Activated CD4-positive, CD25-positive, alpha-beta regulatory T cell (primary cell): ENCODE measurements at places on chromosomes 16 and 17.

GRCh38 chr16:35753559-35754390, 2294.4 kb downstream of the TP53TG3F start:
- DNase-seq = no peak

DNA sequence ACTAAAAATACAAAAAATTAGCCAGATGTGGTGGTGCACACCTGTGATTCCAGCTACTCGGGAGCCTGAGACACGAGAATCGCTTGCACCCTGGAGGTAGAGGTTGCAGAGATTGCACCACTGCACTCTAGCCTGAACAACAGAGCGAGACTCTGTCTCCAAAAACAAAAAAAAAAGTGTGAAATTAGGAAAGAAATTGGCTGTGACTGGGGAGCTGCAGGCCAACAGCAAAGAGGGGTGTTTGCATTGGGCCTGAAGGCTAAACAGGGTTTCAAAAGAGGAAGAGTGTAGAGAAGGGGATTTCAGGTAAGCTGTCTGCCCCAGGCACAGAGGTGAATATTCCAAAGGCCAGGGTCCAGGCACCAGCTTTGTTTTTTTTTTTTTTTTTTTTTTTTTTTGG, 9.4 kb downstream of the BMERB1 start:
- DNase-seq = no peak

- no peak for DNase-seq
These were observed 46.3 kb downstream of the MRM1 start for GRCh38 chr17:36647636-36648035.

DNA sequence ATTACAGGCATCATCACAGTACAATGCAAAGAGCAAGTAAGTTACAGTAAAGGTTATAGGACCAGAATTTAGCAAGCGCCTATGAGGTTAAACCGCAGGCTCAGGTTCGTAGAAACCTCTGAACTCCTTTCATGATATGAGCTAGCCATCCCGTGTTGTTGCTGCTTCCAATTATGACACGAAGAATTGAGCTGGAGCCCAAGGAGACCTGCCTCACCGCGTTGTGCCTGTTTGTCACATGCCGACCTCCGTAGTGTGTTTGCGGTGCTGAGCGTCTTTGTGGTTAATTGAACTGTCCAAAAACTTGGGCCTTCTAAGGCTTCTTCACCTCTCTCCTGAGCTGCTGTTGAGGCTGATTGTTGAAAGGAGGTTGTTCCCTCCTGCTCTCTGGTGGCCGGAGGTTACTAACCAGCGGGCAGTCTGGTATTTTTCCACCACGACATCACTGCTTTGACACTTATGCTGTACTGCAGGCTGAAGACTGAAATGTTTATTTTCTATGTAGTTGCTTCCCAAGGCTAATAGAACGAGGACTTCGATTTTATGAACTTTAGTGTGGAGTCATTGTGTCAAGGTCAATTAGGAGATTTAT, 67.5 kb downstream of the SEC14L1 start:
- no peak for DNase-seq

DNA sequence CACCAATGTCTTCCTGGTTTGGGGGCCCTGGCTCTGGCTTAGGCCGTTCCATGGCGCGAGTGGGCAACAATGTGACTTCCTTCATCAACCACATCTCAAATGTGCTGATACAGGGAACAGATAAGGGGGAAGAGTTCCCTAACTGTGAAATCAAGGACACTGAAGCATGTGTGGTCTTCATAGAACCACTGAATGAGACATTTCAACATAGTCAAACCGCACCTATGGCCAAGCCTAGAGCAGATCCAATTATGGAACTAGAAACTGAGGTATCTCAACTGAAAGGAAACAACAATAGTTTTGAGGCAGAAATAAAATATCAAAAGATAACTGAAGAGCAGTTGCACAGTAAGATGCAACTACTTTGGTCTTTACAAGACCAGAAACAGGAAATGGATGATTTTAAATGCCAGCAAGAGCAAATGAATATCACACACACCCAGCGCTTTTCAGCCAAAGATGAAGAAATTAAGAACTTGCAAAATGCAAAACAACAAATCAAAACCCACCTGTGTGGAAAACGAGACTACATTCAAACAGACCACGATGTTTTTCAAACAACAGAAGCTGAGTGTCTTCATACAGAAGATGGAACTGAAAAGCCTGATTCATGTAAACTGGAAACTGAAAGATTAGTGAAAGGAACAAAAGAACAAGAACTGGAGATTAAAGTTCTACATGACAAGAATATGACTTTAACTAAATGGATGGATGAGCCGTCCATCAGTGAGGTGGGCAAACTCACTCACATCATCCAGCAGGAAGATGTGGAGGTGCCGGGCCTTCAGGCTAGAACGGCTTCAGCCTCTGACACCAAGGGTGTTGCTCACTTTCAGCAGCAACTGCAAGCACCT, 18.1 kb upstream of the LCMT1 start:
- no peak for DNase-seq

GRCh38 chr16:10552998-10553491, 27.4 kb downstream of the EMP2 start:
- no peak for DNase-seq

GRCh38 chr16:81107511-81107910, 11.3 kb upstream of the GCSH start:
- DNase-seq = no peak

DNA sequence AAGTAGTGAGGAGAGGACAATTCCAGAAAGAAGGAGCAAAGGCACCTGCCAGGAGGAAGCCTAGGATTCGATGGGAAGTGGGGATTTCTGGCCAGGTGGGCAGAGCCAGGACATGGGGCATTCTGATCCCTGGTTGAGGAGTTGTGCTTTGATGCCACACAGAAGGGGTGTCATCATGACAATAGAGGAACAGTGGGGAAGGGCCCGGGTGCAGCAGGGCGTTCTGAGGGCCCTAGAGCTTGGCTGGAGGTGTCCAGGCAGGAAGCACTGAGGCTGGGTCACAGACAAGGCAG, 4.3 kb downstream of the EVPLL start:
- no peak for DNase-seq

GRCh38 chr17:81420769-81421462, 25.7 kb downstream of the BAHCC1 start:
- DNase-seq = no peak

GRCh38 chr17:78151514-78152008, 5.4 kb downstream of the C17orf99 start:
- DNase-seq = no peak

GRCh38 chr17:17663160-17664063, 17.8 kb upstream of the RAI1 start:
- DNase-seq = peak; percentile 56

GRCh38 chr16:1592446-1592845, 19.4 kb downstream of the IFT140 start:
- no peak for DNase-seq

- DNase-seq = no peak
These were observed 5.6 kb upstream of the HSBP1 start for GRCh38 chr16:83802135-83802534.

DNA sequence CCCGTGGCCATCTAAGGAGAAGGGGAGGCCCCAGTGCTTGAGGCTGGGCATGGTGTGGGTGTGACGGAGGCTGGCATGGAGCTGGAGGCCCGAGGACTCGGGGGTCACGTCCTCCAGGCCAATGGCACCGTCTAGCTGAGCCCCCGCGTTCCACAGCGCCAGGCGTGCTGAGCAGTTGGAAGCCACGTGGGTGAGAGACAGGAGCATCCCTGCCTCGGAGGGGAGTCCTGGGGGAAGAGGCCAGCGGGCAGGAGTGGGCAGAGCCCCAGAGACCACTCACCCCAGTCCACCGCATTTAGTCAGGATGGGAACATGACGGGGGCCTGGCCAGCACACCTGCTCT, 78.8 kb downstream of the RMI2 start:
- no peak for DNase-seq

DNA sequence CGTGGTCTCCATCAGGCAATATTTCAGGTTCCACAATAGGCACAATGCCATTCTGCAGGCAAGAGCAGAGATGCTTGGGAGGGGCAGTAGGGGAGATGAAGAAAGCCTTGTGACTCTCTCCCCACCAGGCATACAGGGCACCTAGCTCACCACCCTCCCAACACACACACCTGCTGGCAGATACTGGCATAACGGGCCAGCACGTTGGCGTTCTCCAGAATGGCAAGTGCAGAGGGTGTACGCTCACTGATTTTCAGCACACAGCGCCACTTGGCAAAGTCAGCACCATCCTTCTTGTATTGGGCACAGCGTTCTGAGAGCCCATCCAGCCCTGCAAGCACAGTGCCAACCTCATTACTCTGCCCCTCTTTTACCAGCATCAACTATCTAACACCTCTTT, 2.2 kb downstream of the ALDOC start:
- DNase-seq = no peak

- DNase-seq = no peak
These were observed 46.1 kb upstream of the KCNJ2 start for GRCh38 chr17:70123193-70123592.

DNA sequence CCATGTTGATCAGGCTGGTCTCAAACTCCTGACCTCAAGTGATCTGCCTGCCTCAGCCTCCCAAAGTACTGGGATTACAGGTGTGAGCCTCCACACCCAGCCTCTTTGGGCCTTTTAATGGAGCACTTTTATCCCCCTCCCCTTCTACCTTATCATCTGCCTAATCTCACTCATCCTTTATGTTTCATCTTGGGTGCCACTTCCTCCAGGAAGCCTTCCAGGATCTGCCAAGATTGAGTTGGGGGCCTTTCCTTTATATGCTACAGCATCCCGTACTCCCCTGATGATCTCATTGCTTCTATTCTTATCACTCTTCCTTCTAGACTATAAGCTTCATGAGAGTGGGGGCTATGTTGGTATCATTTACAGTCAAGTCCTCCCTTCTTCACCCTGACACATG, 192.8 kb upstream of the WSCD1 start:
- DNase-seq = no peak

- DNase-seq = no peak
These were observed 31.5 kb downstream of the CDK5RAP3 start for GRCh38 chr17:48002266-48002915.

DNA sequence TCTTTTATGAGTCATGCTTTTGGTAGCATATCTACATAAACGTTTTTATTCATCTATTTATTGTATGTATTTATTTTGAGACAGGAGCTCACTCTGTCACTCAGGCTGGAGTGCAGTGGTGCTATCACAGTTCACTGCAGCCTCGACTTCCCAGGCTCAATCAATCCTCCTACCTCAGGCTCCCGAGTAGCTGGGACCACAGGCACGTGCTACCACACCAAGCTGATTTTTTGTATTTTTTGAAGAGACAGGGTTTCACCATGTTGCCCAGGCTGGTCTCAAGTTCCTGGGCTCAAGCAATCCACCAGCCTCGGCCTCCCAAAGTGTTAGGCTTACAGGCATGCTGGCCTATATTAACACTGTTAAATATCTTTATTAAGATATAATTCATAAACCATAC, 20.4 kb upstream of the IL4R start:
- DNase-seq = no peak

- no peak for DNase-seq
These were observed 10.3 kb upstream of the ITGAX start for GRCh38 chr16:31344712-31345111.

GRCh38 chr17:80984749-80985148, 6.9 kb upstream of the CHMP6 start:
- no peak for DNase-seq

DNA sequence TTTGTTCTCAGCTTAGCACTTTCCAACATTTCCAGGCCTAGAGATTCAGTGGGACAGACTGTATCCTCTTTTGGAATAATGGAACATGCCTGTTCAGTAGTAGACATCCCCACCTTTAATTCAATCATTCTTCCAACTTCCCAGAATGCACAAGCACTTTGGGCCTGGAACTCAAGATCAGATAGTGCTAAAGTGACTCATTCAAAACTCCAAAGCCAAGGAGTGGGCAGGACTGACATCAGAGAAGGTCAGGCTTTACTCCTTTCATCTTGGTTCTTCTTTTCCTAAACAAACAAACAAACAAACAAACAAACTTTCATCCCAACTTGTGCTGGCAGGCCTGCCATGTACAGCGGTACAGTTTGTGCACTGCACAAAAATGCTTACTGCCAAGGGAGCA, 172.0 kb downstream of the AXIN2 start:
- no peak for DNase-seq

DNA sequence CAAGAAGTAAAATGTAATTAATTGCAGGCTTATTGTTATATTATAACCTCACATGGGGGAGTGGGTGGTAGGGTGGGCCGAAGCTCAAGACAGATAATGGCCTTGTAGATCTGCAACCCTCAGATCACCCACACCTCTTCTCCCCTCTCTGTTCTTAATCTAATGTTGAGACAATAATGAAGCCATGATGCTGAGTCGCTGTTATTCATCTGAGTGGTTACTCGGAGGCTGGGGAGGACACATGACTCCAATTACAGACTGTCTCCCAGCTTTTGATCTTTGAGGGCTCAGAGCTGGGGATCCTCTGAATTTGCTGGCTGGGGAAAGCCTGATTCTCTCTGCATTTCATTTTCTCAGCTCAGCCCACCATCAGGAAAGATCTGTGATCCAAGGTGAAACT, 275.3 kb downstream of the SHISA9 start:
- no peak for DNase-seq

GRCh38 chr16:49987381-49987780, 37.6 kb upstream of the CNEP1R1 start:
- no peak for DNase-seq
